Lung (tissue), 17 donors: ENCODE measurements at places on chromosomes 13 and 19. TPM values are rescaled to one million over a fixed set of nuclear protein-coding genes. Genes with fewer than 3 reads are reported as not detected.

Gene C1QTNF9B
- total RNA-seq, result not detected

Gene SLITRK6
- 5.6 TPM for total RNA-seq

GRCh38 chr13:22837980-22838647 is 342.7 kb upstream of the SGCG start:
- DNase-seq, result peak; percentile 39

DNA sequence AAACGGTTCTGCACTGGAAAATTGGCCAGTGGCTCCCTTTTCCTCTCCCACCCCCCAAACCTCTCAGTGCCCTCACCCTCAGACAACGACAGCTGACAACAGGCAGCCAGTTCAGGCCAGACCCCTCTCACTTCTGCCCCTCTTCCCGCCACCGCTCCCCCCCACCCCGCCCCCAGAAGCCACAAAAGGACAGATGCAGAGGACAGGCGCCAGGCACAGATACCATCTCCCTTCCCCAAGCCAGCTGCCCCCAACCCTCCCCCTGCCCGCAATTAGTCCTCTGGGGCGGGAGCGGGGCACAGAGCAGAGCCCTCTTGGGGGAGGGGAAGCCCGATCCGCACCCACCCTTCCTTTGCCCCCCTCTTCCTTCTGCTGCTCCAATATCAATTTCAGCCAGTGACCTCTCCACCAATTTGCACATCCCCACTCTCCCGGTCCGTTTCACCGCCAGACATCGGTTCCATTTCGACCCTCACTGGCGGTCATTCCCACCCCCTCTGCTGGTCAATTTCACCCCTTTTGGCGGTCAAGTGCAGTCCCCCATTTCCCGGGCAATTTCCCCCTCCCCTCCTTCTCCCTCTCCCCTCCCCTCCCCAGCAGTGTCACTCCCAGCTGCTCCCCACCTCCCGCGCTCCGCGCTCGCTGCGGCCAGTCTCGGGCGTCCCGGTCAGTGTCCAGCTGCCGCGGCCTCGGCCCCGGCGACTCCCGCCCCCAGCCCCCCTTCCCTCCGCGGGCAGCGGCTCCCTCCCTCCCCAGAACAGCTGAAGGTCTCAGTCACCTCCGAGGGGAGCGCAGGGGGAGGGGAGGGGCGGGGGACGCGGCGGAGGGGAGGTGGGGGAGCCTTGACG is at the start of gene SHD:
Gene SHD (plus strand): TSS at position 848 of the 848 bp plus-strand sequence. CDS start 798 bp downstream, outside the sequence.
- peak; percentile 21 for DNase-seq

DNA sequence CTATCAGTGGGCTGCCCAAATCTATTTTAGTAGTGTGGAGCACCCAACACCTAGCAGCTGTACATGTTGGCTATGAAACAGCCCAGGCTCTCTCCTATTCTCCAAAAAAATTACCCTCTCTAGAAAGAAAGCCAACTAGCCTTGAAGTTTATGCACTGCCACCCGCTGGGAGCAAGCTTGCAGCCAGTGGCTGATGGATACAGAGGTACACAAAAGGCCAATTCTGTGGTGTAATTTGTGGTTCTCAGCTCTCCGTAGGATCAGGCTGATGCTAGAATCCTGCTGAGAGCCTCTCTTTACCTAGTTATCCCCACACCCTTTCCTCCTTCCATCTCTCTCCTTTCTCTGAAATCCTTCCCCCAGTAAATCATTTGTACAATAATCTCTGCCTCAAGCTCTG is 1120.7 kb downstream of the DIAPH3 start:
- DNase-seq, result no peak
